RWPE1 (cell line): ENCODE measurements at places on chromosomes 5 and 9.

GRCh38 chr5:136200130-136200529 is 7.2 kb upstream of the SMIM32 start:
- no peak for DNase-seq

DNA sequence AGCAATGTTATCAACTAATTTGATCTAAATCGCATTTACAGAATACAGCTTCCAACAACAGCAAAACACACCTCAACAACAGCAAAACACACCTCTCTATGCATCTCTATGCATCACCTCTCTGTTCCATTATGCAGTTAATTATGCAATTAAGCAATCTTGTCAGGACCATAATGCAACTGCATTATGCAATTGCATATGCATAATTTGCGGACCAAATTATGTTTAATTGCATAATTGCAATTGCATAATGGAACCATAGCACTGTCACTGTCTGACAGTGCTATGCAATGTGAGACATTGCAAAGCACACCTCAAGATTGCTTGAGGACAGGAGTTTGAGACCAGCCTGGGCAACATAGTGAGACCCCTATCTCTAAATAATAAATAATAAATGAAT is 80.4 kb upstream of the PRSS3 start:
- DNase-seq = no peak

GRCh38 chr9:90245661-90246060 is 397.0 kb downstream of the DIRAS2 start:
- DNase-seq = no peak

- DNase-seq = no peak
These were observed 20.0 kb downstream of the CEMIP2 start for GRCh38 chr9:71748280-71748743.

- DNase-seq = peak; percentile 16
These were observed 501.3 kb upstream of the FTMT start for GRCh38 chr5:121350181-121350930.

DNA sequence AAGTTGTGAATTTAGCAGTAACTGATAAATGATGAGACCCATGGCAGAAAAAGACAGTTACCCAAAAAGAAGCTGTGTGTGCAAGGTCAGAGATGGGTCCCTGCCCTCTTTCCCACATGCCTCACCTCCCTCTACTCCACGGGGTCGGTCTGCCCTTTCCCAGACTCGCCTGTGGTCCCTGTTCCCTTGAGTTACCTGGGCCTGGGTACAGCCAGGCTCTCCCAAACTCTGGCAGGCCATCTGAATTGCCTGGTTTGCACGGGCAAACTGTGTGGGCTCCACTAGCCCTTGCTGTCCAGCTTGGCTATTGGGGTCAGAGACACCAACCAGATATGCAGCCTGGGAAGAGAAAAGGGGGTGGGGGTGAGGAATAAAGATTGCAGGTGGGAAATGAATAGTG is 18.4 kb upstream of the TPM2 start:
- no peak for DNase-seq

- DNase-seq = no peak
These were observed 78.0 kb downstream of the PTCH1 start for GRCh38 chr9:95438561-95439357.

GRCh38 chr9:137664676-137665075 is 45.9 kb downstream of the EHMT1 start:
- DNase-seq = no peak

DNA sequence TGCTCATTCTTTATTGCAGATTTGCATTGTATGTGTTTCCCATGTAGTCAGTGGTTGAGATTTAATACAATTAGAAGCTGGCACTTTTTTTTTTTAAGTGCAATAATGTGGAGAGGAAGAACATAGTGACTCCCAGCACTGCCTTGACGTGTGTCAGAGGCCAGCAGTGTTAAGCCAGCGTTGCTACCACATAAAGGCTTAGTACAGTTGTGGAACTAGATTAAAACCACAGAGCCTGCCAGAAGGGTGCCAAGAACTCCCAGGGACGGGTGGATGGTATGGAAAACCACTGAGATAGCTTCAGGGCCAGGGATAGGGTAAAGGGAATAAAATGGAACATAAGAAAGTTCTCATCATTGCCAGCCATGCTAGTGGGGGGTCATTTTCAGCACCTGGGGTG is 142.9 kb downstream of the TRIO start:
- DNase-seq = no peak

DNA sequence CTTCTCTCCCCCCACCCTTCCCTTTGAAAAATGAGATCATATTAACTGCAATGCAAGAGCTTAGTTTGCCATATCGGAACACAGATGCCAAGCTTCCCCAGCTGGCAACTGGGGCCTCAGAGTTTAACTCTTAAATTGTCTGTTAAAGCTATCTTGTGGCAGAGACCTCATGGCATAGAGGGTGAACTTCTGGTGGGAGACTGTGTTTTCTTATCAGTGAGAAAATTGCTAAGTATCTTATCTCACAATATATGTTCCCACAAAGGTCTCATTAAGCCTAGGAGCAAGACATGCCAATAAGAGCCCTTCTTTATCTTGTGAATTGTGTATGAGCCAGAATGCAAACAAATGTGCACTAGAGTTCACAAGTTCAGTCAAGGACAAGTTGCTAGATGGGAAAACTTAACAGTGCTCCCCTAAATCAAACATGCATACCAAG is 12.3 kb downstream of the NFIB start:
- DNase-seq = no peak

GRCh38 chr5:39213447-39214207 is 5.7 kb downstream of the FYB1 start:
- no peak for DNase-seq

DNA sequence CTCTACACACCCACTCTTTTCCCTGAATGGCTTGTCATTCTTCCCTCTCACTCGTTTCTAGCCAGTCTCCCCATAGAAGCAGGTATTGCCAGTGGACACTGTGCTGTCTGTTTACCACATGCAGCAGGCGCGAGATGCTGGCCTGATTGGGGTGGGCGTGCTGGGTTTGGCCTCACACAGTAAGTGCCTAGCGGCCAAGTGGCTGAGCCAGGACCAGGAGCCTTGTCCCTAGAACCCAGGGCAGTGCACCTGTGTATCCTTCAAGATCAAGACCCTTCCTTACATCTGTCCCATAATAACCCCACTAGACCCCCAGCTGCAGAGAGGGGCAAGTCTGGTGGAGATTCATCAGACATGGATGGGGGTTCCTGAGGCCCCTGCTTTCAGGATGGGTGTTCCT is 112.8 kb upstream of the IRX4 start:
- no peak for DNase-seq

- no peak for DNase-seq
These were observed 13.4 kb upstream of the VPS13A start for GRCh38 chr9:77163884-77164283.

DNA sequence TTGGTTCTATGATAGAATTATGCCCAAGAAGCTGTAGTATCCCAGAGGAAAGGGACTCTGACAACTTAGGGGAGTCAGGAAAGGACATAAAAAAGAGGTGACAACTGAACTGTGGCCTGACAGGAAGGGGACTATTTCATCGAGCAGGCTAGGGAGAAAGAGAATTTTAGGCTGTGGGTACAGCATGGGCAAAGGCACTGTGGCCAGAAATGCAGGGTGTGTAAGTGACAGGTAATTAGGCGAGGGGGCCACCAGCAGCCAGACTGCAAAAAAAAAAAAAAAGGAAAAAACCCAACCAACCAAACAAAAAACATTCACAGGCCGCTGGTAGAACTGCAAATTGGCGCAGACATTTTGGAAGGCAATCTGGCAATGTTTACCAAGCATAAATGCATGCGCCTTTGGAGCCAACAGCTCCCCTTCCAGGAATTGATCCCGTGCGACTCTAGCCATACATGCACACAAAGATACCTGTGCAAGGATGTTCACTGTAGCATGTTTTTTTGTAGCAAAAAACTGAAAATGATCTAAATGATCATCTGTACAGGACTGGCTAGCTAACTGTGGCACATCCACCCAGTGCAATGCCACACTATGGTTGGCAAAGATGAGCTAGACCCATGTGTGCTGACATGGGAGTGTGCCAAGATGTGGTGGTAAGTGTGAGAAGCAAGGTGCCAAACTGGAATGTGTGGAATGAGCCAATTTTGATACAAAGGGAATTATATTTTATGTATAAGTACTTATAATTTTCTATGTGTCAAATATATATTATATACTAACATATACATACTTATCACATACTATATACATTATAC is 1.1 kb downstream of the EIF4E1B start:
- DNase-seq = no peak

DNA sequence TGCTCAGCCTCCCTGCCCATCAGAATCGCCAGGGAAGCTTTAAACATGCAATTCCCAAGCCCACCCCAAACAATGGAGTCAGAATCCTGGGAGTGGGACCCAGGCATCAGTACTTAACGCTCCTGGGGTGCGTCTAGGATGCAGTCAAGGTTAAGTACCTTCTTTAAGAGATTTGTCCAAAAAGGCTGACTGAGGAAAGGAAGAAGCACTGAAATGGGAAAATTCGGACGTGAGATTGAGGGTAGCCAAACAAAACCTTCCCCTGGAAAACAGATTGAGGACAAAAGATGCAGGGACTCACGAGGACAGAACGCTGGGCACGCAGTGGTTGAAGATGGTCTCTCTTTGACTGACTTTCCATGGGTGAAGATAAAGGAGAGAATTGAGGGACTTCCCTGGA is 143.5 kb downstream of the MTX3 start:
- DNase-seq = no peak

DNA sequence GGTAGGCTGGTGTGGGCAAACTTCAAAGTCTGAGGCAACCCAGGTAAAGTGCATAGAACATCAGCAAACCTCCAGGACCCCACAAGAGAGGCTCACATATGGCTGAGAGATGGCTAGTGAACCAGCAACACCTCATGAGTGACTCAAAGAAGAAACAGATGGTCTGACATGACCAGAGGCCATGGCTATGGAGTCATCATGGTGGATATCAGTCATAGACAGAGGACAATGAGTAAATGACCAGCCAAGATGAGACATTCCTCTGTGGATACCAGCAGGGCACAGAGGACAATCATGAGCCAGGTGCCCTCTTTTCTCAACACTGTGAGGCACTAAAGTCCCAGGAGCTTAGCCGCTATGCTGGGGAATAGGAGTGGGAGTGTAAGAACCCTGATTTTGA is 180.8 kb downstream of the RASEF start:
- DNase-seq = no peak

DNA sequence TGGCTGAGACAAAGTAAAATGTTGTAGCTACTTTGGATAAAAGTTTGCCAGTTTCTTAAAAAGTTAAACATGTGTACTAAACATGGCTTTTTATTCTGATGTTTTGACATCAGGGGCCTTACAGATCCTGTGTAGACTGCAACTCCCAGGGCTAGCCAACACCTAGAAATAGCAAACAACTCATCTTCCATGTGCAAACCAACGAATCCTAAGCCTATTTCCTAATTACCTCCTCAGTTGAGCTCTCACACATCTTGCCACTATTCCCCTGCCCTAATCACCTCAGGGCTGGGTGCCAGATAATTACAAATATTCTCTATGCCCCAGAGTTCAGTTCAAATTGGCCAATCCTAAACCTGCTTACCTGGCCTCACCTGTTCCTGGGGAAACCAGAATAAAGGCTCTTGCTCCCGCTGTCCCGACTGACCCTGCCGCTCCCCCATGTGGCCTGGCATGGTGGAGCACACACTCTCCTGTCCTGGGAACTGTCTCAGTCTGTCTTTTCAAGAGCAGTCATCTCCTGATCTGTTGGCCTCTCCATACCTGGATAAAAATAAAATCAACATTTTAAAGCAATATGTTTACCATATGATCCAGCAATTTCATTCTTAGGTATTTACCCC is 37.1 kb upstream of the FAM169A start:
- DNase-seq = peak; percentile 91

- DNase-seq = no peak
These were observed 189.3 kb upstream of the CTNND2 start for GRCh38 chr5:12093586-12093985.

GRCh38 chr5:169115461-169116124 is 185.3 kb downstream of the SLIT3 start:
- no peak for DNase-seq

- DNase-seq = no peak
These were observed 35.6 kb downstream of the RBM27 start for GRCh38 chr5:146238973-146239372.

DNA sequence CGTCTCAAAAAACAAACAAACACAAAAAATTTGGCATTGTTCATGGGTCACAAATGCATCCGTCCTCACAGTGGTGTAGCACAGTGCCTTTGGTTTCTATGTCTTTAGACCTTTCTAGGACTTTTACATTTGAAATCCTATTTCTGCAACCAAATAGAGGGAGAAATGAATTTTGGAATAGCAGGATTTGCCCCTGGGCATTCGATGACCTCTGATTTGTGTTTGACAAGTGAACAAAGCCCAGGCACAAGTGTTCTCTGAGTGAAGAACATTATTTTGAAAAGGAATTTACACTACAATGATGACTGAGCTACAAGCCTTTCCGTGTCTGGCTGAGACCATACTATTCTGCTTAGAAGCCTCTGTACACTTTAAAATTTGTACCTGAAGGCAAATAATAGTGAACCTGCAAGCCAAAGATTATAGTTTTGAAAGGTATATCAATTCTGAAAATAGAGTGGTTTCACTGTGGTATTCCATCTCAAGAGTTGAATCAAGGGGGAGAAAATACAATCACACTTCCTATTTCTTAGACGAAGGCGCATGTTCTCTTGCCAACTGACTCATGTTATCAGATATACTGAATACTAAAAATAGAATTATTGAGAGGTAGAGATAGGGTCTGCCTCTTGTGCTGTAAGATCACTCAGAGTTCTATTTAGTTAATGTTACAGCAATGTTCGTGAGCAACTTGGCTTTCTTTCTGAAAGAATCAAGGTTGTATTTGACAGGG is 297.6 kb downstream of the KDM4C start:
- no peak for DNase-seq

DNA sequence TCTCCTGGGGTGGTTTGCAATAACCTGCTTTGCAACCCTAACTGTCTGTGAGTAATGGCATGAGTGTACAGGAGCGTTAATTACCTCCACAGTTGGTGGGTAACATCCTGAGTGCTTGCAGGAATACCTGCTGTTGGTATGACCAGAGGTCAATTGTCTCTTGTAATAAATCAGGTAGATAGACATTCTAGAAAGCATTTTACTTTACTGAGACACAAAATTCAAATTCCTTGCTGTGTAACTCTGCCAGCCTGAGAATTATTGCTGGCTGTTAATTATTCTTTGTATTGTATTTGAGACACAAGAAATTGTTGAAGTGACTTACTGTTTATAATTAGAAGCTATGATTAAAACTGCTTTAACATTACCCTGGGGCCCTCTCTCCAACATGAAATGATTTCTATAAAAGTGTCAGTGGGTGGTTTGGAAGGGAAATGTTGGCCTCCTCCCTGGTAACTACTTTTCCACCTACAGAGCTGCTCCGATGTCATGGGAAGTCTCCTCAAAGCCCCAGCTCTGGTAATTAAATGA is 150.8 kb upstream of the ADCY2 start:
- no peak for DNase-seq
